ENCODE measurements at places on chromosomes 1 and 21.

- no peak for DNase-seq
Measured at GRCh38 chr1:7331926-7332535, 439.1 kb upstream of the VAMP3 start.

- DNase-seq: no peak
Measured at GRCh38 chr1:111484391-111485026, 10.7 kb downstream of the C1orf162 start.

- no peak for DNase-seq
Measured at GRCh38 chr1:241924080-241924808, 33.3 kb upstream of the BECN2 start.

GRCh38 chr1:169020684-169021083, 85.8 kb upstream of the ATP1B1 start:
- DNase-seq: no peak

DNA sequence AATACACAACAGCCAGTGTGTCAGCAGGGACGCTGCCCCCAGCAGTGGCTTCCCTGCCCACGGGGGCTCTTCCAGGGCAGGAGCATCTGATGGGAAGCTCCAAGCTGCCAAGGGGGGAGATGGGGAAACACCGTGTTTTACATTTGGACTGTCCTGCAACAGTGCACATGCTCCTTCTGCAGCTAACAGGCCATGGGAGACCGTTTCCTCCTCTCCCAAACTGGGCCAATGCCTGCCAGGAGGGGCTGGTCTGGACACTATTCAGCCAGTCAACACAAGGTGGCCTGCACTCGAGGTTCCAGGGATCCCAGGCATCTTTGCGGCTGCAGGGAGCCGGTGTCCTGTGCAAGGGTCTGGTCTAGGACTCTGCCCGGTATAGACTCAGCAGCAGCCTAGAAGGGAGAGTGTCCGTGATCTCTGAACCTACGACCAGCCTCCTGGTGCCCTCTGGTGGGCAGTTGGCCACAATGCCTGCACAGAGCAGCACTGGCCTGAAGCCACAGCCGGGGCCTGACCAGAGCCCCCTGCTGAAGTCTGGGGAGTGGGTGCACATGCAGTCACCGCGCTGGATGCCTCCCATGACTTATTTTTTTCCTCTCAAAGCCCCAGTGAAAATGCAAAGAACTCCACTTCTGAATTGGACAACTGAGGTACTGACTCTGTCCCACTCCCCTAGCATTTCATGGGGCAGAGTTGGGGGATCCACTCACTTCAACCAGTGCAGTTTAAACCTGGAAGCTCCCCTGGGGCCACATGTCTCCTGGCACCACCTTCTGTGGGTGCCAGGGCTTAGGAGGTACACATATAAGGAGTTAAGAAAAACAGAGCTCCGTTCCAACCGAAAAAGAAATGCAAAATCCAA, 33.3 kb downstream of the RCC2 start:
- peak; percentile 77 for DNase-seq

DNA sequence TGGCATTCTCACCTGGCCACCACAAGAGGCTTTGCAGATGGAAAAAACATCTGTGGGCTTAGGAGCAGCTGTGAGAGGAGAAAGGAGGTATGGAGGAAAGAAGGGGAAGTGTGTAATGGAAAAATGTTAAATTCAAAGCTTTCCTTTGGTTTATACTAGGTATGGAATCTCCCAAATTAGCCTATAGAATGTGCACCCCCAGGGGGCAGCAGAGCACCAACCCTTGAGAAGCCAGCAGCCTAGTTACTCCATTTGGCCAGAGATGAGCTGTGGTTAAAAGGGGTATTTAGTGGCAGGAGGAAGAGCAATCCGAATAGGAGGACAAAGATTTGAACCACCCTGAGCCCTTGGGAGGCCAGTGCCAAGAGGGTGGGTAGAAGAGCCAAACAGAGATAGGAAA, 97.5 kb upstream of the CTTNBP2NL start:
- DNase-seq: peak; percentile 74
